Camera-type eye (tissue), 1 donor: ENCODE measurements at places on chromosomes 5 and 9. TPM values are rescaled to one million over a fixed set of nuclear protein-coding genes. Genes with fewer than 3 reads are reported as not detected.

CDKN2A gene
- total RNA-seq: 0.82 TPM

RNF208 gene
- 2.7 TPM for total RNA-seq

NUTM2G gene
- total RNA-seq: not detected

ARID3C gene
- total RNA-seq: not detected

ADAMTS6 gene
- 48.3 TPM for total RNA-seq

CSF1R gene
- 22.4 TPM for total RNA-seq

ZFP2 gene
- total RNA-seq: 7.1 TPM

KCNV2 gene
- total RNA-seq: 134 TPM

CCL27 gene
- total RNA-seq: not detected

INSYN2B gene
- total RNA-seq: 0.49 TPM

TBCA gene
- total RNA-seq: 73.8 TPM
